ENCODE measurements at places on chromosomes 5 and 9. TPM values are rescaled to one million over a fixed set of nuclear protein-coding genes. Genes with fewer than 3 reads are reported as not detected.

PCDHA5 gene
- not detected for total RNA-seq

SH3PXD2B gene
- total RNA-seq = 1.3 TPM

FKTN gene
- 18.1 TPM for total RNA-seq

LVRN gene
- 0.07 TPM for total RNA-seq

- H3K27me3 ChIP-seq = peaks cover 7% of the 10 kb centered on the region
- no peak for DNase-seq
- no peak overlapping the region for H3K4me3 ChIP-seq
- no peaks in the 10 kb centered on the region for H3K36me3 ChIP-seq
Observed at GRCh38 chr9:136124976-136125692, 6.5 kb upstream of the TMEM250 start.

- H3K27ac ChIP-seq = peak overlapping the region; percentile 53
- no peaks in the 10 kb centered on the region for H3K36me3 ChIP-seq
- peaks cover 36% of the 10 kb centered on the region for H3K4me1 ChIP-seq
- H3K4me3 ChIP-seq = peak overlapping the region; percentile 67
Observed at GRCh38 chr5:119031011-119031886, 39.6 kb upstream of the DMXL1 start.

- DNase-seq = no peak
- H3K36me3 ChIP-seq = peaks cover 14% of the 10 kb centered on the region
- no peaks in the 10 kb centered on the region for H3K27me3 ChIP-seq
- H3K27ac ChIP-seq = no peak overlapping the region
Observed at GRCh38 chr9:134032456-134033222, 7.4 kb downstream of the BRD3OS start.

GRCh38 chr9:84224246-84224645 lies 116.3 kb downstream of the SLC28A3 start:
- no peak overlapping the region for H3K27ac ChIP-seq
- H3K27me3 ChIP-seq = peaks cover 5% of the 10 kb centered on the region
- H3K36me3 ChIP-seq = peaks cover 2% of the 10 kb centered on the region
- no peaks in the 10 kb centered on the region for H3K4me1 ChIP-seq

DNA sequence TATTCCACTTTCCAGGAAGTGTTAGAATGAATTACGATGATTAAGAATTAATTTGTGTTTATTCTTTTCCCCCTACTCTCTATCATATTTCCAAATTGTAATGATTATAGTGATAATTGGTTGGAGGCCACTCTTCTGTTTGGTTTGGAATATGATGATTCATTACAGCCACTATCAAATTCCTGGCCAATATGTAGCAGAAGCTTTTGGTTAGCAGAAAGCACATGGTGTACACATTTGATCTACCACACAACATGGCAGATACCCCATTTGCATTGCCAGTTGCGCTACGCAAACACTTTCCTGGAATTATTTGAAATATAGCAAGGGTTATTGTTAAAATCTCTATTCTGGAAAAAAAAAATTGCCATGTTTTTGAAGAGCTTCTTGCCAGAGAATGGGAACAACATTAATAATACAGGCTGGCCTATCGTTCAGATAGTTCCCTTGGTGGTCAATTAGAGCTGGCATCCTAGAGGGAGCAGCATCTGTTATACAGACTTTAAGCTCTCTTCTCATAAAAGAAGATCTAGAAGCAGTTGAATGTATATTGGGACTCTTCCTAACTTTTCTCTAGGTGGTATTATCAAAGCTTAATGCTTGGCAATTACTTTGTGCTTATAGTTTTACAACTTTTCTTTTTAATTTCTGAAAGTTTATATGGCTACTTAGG lies 455.0 kb upstream of the ACTBL2 start:
- no peak for DNase-seq
- H3K36me3 ChIP-seq = no peaks in the 10 kb centered on the region
- H3K27me3 ChIP-seq = peaks cover 9% of the 10 kb centered on the region
- no peaks in the 10 kb centered on the region for H3K4me1 ChIP-seq

DNA sequence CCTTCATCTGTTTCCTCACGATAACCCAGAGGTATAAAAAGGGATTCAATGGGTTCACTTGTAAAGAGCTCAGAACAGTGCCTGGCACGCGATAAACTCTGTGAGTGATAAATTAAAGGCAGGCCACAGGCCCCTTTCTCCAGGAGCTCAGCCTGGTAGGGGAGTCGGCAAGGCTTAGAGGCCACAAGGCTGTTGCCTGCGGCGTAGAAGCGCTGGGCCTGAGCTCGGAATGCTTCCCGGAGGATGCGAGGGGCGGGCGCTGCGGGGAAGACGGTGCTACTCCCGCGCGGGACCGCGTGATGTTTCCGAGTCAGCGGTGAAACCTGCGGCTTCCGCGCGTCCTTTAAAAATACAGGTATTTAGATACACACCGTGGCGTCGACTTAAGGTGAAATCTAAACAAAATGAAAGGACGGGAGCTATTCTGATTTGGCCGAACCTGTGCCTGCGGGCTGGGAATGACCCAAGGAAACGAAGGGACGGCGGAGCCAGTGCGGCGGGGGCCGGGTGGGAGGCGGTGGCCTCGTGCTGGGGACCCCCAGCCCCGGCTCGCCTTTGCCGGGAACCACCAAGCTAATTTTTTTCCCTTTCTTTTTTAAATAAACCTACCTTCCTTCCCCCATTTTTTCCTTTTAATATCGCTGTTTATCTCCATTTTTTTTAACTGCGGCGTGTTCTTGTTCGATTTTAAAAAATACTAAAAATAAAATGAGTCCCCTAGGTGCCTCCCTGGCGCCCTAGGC lies 6.2 kb downstream of the NKX2-5 start:
- H3K4me1 ChIP-seq = peaks cover 36% of the 10 kb centered on the region
- no peak overlapping the region for H3K27ac ChIP-seq
- peaks cover 94% of the 10 kb centered on the region for H3K27me3 ChIP-seq
- H3K36me3 ChIP-seq = peaks cover 4% of the 10 kb centered on the region
- H3K4me3 ChIP-seq = peak overlapping the region; percentile 62

DNA sequence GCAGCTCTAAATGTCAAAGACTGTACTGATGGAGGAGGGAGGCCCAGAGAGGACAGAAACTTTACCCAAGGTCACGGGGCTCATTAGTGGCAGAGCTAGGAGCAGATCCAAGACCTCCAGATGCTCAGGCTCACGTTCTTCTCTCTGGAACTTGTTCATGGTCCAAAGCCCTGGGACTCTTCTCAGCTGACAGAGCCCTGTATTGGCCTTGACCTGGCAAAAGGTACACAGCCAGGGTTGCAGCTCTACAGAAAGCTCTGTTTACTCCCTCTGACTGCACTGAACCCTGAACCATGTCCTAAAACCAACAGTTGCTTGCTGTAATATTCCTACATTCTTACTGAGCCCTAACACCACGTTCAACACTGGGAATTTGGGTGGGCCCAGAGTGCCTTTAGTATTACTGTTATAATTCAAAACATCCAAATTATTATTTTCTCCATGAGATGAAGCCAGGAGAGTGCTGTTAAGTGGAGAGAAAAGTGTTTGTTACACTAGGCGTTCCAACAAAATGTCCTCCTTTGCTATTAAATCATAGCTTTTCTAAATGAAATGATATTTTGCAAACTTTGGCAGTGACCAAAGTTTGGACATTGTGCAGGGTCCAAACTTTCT lies 602.4 kb upstream of the CLINT1 start:
- no peaks in the 10 kb centered on the region for H3K27me3 ChIP-seq
- no peak for DNase-seq
- H3K4me3 ChIP-seq = no peak overlapping the region
- H3K4me1 ChIP-seq = peaks cover 13% of the 10 kb centered on the region
- H3K27ac ChIP-seq = no peak overlapping the region
- no peaks in the 10 kb centered on the region for H3K36me3 ChIP-seq

DNA sequence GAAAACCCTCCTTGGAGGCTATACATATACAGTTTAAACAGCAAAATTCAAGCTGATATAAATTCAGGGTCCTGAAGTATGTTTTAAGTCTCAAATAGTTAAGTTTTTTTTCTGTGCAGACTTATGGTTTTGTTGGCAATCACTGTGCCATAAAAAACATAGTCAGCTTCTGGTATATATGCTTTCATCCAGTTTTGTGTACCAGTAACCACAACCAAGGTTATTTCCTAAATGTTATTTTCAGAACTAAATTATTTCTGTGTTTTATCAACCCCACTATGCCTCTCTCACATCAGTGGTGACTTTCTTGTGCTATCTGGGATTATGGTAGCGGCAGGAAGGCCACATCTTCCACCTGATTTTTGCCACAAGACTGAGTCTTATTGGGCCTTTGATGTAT lies 107.7 kb upstream of the SMARCA2 start:
- peaks cover 17% of the 10 kb centered on the region for H3K36me3 ChIP-seq
- peaks cover 6% of the 10 kb centered on the region for H3K4me1 ChIP-seq
- H3K4me3 ChIP-seq = no peak overlapping the region

- H3K4me1 ChIP-seq = peaks cover 16% of the 10 kb centered on the region
- H3K4me3 ChIP-seq = no peak overlapping the region
- H3K36me3 ChIP-seq = no peaks in the 10 kb centered on the region
Observed at GRCh38 chr5:73296772-73297171, 123.8 kb downstream of the TMEM174 start.

GRCh38 chr9:27460226-27461023 lies 63.7 kb upstream of the IFNK start:
- H3K4me1 ChIP-seq = peaks cover 17% of the 10 kb centered on the region
- no peaks in the 10 kb centered on the region for H3K27me3 ChIP-seq
- no peak overlapping the region for H3K27ac ChIP-seq
- no peak for DNase-seq

- no peak for DNase-seq
- H3K27ac ChIP-seq = no peak overlapping the region
- H3K4me3 ChIP-seq = no peak overlapping the region
- H3K4me1 ChIP-seq = peaks cover 44% of the 10 kb centered on the region
- no peaks in the 10 kb centered on the region for H3K27me3 ChIP-seq
- no peaks in the 10 kb centered on the region for H3K36me3 ChIP-seq
Observed at GRCh38 chr5:14928661-14929060, 57.1 kb upstream of the ANKH start.

- no peaks in the 10 kb centered on the region for H3K27me3 ChIP-seq
- H3K4me1 ChIP-seq = peaks cover 5% of the 10 kb centered on the region
- H3K27ac ChIP-seq = no peak overlapping the region
- no peaks in the 10 kb centered on the region for H3K36me3 ChIP-seq
- no peak overlapping the region for H3K4me3 ChIP-seq
Observed at GRCh38 chr5:485113-485945, 38.9 kb downstream of the SLC9A3 start.

- H3K27ac ChIP-seq = peak overlapping the region; percentile 33
- H3K4me3 ChIP-seq = no peak overlapping the region
- peaks cover 11% of the 10 kb centered on the region for H3K4me1 ChIP-seq
- no peaks in the 10 kb centered on the region for H3K36me3 ChIP-seq
- H3K27me3 ChIP-seq = no peaks in the 10 kb centered on the region
- DNase-seq = no peak
Observed at GRCh38 chr5:87069974-87070608, 197.6 kb upstream of the RASA1 start.

- no peak for DNase-seq
- no peaks in the 10 kb centered on the region for H3K36me3 ChIP-seq
- no peak overlapping the region for H3K27ac ChIP-seq
- no peak overlapping the region for H3K4me3 ChIP-seq
- H3K4me1 ChIP-seq = no peaks in the 10 kb centered on the region
- H3K27me3 ChIP-seq = no peaks in the 10 kb centered on the region
Observed at GRCh38 chr9:90240541-90240940, 402.1 kb downstream of the DIRAS2 start.

DNA sequence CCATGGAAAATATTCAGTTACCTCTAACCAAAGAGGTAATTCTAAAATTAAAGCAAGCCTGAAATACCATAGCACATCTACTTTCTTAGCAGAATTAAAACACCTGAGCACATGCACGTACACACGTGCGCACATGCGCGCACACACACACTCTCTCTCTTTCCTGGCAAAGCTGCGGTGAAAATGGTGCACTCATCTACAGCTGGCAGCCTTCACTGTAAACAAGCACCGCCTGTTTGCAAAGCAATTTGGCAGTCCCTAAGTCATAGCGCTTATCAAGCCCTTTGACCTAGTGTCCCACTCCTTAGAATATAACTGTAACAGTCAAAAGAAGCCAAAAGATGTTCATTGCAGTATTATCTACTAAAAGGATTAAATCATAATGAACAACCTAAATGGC lies 278.7 kb downstream of the DENND1A start:
- no peaks in the 10 kb centered on the region for H3K27me3 ChIP-seq
- DNase-seq = no peak
- H3K4me3 ChIP-seq = no peak overlapping the region
- H3K4me1 ChIP-seq = no peaks in the 10 kb centered on the region

- no peak overlapping the region for H3K27ac ChIP-seq
- no peaks in the 10 kb centered on the region for H3K36me3 ChIP-seq
- no peak for DNase-seq
Observed at GRCh38 chr5:106876665-106877194, 794.0 kb downstream of the EFNA5 start.

- peaks cover 13% of the 10 kb centered on the region for H3K27me3 ChIP-seq
- no peak for DNase-seq
- H3K4me1 ChIP-seq = peaks cover 10% of the 10 kb centered on the region
- H3K36me3 ChIP-seq = no peaks in the 10 kb centered on the region
Observed at GRCh38 chr5:135211083-135211790, 177.2 kb upstream of the PITX1 start.

DNA sequence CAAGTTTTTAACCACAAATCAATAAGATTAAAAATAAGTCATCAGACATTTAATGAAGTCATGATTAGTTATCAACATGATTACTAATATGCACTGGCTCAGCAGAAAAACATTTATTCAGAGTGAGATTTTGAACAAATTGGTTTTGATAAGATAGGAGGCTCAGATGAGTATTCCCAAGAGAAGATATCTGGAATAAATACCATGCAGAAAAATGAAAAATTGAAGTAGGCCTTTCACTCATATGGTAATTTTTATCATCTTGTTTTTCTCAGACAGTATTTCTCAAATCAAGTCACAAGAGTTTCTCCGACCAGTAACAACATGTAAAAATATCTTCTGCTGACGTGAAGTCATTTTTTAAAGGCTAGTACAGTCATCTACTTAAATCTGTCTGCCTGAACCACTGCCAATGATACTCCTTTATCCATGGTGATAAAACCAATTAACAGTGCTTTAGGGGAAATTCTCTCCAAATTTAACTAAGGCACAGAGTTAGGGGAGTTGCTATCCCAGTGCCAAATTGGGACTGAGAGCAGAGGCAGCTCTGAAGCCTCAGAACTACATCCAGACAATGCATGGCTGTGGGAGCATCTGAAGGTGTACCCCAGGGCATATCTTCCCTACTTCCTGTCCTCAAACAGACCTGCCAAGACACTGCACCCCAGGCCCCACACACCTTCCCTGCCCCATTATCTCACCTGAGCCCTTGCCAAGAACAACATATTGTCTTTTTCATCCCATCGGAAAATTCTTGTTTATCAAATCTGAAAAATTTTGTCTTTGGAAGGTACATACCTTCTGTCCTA lies 105.5 kb upstream of the TSLP start:
- DNase-seq = no peak
- no peaks in the 10 kb centered on the region for H3K4me1 ChIP-seq
- H3K36me3 ChIP-seq = peaks cover 1% of the 10 kb centered on the region
- H3K27ac ChIP-seq = no peak overlapping the region
- peaks cover 6% of the 10 kb centered on the region for H3K27me3 ChIP-seq

GRCh38 chr9:125521462-125522327 lies 185.3 kb downstream of the MAPKAP1 start:
- H3K36me3 ChIP-seq = peaks cover 3% of the 10 kb centered on the region
- H3K27ac ChIP-seq = peak overlapping the region; percentile 38
- H3K4me1 ChIP-seq = peaks cover 56% of the 10 kb centered on the region
- H3K27me3 ChIP-seq = no peaks in the 10 kb centered on the region
- H3K4me3 ChIP-seq = peak overlapping the region; percentile 76

All from activated T-cell treated with anti-CD3 and anti-CD28 coated beads, Interleukin-2, amount 50 U/mL, for 72 hours (primary cell).